Stimulated activated CD4-positive, alpha-beta T cell treated with anti-CD3 and anti-CD28 coated beads, Interleukin-4, amount 100 ng/mL, for 24 hours (primary cell): ENCODE measurements at places on chromosomes 11 and 22.

DNA sequence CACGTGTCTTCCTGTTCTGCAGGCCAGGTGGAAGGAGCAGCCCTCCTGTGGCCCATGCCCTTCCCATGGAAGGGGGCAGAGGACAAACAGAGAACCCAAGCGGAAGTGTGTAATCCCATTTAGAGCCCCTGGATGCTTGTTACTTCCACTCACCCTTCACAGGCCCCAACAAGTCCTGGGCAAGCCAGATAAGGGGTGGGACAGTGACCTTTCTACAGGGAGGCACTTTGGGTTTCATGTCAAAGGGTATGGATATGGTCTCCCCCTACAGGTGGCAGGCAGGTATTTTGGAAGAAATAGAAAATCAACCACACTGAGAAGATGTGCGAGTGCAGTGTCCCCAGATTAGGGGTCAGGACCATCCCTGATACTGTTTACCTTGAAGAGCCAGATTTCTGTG, 11.4 kb downstream of the MPEG1 start:
- DNase-seq: no peak

DNA sequence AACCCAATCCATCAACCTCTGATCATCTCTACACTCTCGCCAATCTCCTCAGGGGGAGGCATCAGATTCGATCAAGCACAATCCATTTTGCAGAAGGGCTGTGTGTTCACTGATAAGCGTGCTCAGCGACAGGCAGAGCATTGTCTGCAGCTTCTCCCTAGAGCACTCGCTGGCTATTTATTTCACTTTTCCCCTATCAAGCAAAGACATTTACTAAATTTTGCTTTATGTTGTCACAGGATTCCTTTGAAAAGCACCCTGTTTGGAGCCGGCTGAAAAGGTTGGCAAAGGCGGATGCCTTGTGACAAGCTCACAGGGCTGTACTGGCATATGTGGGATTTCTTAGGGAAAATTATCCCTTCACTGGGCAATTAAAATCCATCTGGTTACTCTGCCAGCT, 1381.5 kb upstream of the TENM4 start:
- no peak for DNase-seq

GRCh38 chr11:6351782-6352382, 31.6 kb upstream of the CAVIN3 start:
- DNase-seq: peak; percentile 30

DNA sequence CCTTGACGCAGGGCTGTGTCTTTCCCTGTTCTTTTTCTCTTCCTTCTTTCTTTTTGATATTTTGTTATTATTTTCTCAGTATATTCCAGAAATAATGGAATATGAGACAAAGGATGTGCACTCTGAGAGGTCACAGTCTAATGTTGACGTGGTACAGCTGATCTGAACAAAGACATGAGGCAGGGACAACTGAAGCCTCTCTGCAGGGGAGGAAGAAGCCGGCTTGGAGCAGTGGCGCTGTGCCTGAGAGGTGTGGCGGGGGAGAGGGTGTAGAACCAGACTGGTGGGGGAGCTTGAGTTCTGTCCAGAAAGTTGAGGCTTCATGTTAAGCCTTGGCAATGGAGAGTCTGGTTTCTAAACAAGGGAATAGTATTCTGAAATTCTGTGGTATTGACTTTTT, 34.7 kb downstream of the ADAMTS15 start:
- no peak for DNase-seq

GRCh38 chr11:93248602-93249001, 50.8 kb upstream of the SLC36A4 start:
- DNase-seq: no peak

DNA sequence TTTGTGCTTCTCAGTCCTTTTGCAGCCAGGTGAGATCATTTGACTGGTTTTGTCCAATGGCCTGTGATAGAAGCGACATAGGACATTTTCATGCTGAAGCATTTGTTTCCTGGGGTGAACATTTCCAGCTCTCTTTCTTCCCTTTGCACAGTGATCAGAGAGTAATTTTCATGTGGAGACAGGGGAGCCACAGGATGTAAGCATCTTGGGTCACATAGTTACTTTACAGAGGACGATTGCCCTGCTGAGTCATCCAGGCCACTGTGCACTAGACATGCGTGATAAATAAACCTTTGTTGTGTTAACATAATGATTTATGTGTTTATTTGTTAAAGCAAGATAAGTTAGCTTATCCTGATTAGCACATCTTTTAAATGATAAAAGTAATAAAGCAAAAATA, 263.5 kb upstream of the CCDC179 start:
- DNase-seq: no peak

- peak; percentile 18 for DNase-seq
Observed at GRCh38 chr11:63870351-63871140, 31.6 kb downstream of the MARK2 start.

GRCh38 chr11:95412074-95412473, 181.1 kb upstream of the SESN3 start:
- DNase-seq: no peak

DNA sequence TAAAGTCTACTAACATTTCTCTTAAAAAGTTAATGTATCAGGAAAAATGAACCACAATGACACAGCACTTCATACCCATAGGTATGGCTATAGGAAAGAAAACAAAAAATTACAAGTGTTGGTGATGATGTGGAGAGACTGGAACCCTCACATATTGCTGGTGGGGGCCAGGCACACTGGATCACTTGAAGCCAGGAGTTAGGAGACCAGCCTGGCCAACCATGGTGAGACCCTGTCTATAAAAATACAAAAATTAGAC, 26.7 kb downstream of the TCF20 start:
- no peak for DNase-seq

DNA sequence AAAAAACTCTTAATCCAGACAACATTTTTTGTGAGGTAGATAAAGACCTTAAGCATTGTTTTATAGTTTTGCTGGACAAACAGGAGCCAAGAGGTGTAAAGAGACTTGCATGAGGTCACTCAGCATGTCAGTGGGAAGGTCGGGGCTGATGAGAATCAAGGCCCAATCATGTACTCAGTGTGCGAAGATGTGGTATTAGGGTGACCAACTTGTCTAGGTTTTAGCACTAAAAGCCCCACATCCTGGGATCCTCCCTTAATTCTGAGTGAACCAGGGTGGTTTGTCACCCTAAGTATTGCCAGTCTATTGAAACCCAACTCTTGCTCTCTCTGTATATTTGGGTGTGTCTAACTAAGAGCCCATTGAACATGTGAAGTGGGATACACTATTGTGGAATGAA, 19.5 kb upstream of the SORL1-AS1 start:
- no peak for DNase-seq

GRCh38 chr22:48528221-48528915, 1299.3 kb downstream of the BRD1 start:
- no peak for DNase-seq

GRCh38 chr11:88105526-88105925, 69.7 kb downstream of the RAB38 start:
- DNase-seq: no peak

GRCh38 chr11:16853266-16853665, 114.8 kb downstream of the C11orf58 start:
- DNase-seq: no peak

DNA sequence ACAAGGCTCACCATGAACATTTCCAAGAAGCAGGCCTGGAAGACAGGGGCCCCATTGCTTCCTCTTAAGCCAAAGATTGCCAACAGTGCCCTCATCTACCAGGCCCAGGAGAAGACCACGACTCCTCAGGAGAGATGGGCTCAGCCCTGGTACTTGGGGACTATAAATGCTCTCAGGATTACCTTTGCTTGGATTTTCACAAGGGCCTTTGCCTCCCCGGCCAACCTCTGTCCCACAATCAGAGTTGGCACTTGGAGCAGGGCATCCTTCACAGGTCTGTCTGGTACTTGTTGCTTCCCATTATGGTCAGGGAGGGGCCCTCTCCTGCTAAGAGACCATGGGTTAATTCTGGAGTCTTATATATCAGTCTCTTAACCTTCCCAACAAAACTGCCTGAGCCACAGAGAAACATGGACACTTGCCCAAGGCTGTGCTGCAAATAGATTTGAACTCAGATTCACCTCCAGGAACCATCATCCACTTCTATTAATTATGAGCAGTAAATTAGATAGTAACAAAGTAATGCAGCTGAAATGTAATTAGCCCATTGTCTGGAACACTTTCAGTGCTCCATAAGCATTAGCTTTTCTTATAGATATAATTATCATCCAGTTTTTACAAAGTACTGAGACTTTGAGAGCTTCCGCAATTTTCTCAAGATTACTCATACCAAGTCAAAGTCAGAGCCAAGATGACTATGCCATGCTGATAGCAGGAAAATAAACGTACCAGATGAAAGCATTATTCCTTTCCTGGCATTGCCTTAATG, 33.5 kb downstream of the POU2AF3 start:
- no peak for DNase-seq

DNA sequence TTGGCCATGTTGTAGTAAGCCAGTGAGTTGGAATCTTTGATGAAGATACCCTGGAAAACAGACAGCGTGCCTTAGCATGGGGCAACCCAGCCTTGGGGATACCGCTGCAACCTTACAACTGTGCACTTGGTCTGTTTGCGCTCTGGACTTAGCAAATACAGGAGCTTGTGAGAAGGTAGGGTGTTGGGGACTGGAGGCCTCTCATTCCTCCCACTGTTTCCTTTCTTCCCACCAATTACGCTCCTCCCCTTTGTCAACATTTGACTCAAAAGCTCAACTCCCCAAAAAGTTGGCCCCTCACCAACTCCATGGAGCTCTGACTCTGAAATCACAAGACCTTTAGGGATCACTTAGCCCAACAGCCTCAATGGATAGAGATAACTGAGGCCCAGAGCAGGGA, 7.9 kb upstream of the TBC1D10A start:
- DNase-seq: no peak

DNA sequence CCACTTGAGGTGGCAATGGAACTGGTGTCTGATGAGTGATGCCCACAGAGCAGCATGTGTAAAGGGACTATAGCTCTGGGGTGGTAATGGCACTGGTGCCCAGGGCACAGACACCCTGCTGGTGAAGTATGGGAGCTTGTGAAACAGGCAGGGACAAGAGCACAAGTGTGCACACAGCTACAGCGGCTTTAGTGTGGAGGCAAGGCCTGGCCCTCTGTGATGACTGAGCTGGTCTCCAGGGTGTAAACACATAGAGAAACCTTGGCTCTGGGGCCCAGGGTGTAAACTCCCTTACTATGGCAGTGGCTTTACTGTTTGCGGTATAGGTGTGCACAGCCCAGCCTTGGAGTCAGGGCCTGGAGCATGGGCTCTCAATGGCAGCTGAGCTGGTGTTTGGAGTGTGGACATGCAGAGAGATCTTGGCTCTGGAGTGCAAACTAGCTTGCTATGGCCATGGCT, 46.3 kb downstream of the BIRC2 start:
- peak; percentile 6 for DNase-seq

- no peak for DNase-seq
Observed at GRCh38 chr11:125464666-125465065, 31.4 kb downstream of the FEZ1 start.

DNA sequence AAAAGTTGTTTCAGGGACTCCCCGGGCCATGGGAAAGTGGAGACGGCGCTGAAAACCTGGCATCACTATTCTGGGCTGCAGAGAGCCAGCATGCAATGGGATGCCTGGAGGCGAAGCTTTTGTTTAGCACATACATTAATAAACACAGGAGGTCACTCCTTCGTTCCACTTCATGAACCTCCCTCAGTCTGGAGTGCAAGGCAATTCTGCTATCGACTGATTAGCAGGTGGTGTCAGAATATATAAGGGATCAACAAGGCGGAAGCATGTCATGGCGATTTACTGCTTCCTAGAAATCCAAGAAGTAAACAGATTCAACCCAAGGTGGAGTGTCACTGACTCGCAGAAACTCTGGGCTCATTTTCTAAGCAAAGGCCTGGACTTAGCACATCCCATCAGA, 45.4 kb upstream of the MN1 start:
- no peak for DNase-seq

DNA sequence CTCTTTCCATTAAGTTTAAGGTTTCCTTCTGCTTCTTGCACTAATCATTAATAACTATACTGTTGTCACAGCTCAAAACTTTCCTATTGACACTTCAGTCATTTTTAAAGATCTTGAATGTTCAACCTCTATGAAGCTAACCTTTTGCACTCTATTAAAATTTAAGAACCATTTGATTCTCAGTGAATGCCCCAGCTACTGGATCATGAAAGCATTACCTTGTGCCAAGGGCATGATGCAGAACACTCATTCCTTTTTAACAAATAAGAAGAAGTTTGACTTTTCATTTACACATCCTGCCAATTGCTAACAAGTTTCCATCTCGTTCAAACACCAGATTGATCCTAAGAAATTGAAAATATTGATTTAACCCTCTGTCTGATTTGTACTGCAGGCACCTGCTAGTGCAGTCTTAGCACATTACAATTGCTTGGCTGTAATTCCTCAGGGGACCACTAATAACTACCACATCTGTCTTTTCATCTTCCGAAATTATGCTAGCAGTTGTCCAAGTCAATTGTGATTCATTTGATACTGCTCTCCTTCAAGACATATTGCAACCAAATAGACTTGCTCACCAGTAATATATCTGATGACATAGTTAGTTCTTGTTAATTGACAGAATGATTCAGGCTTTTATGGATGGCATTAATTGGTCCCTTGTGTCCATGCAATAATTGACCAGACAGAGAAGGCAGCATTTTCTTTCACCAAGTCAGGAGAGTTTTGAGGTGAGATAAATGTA, 158.4 kb downstream of the TEAD1 start:
- no peak for DNase-seq

GRCh38 chr11:72307439-72307838, 63.5 kb upstream of the PHOX2A start:
- no peak for DNase-seq
